Fibroblast of lung (primary cell): ENCODE measurements at places on chromosomes 3 and 15. TPM values are rescaled to one million over a fixed set of nuclear protein-coding genes. Genes with fewer than 3 reads are reported as not detected.

The SAMMSON gene
- total RNA-seq = under 0.01 TPM in 2 replicates

The SLC38A3 gene
- not detected in 2 replicates for total RNA-seq

The IL17RE gene
- total RNA-seq = 0.26 and 0.99 TPM in 2 replicates

The AEN gene
- 68.1 and 83.7 TPM in 2 replicates for total RNA-seq

The TM4SF1 gene
- 46.0 and 423 TPM in 2 replicates for total RNA-seq

The PAK6 gene
- total RNA-seq = under 0.01 TPM in 1 of 2 replicates, not detected in the other

The ECE2 gene
- total RNA-seq = not detected in 2 replicates
